ENCODE measurements at places on chromosomes 5 and 9.
A peak's percentile ranks its signal among the peaks of the same experiment; 100 is the strongest.

- no peak for DNase-seq
Observed at GRCh38 chr5:180820788-180821321, 18.2 kb upstream of the MGAT1 start.

DNA sequence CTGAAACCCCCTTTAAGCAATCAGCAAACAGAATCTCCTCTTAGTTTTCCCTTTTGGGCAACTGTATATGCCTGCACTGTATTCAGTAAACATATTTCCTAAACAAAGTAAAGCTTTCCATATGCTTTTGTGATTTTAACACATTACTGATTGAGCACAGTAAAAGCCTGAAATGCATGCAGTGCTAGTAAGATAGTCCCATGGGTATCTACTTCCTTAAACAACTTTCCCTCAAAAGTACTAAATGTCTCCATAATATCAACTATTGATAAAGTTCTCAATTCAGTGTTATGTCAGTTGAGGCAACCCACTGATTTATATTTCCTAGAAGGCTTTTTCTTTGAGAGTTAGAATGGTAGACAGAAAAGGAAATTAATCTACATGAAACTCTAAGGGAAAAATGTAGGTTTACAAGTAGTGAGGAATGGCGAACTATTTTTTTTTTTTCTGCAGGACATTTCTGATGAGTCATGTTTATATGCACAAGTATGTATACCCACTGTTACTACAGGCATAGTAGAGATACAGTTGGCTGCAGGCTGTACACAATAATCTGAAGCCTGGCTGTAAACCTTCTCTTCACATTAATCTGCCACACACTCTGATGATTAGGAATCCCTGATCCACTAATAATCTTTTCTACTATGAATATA lies 31.2 kb upstream of the CEP120 start:
- peak; percentile 50 for DNase-seq

DNA sequence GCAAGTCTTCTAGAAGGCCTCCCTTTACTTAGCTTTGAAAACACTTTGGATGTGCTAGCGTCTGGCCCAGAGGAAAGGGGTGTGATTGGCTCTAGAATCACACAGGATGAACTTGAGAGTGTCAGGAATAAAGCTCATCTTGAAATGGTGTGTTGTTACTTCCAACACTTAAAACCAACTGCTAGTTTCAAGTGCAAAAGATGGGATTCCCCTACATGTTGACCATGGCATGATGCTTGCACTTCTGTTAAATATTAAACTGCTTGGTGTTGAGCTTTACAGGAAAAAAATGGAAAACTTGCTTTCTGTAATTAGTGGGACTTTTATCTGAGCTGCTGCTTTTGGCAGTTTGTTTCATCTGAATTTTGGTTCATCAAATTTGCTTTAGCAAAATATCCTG lies 261.1 kb downstream of the MED10 start:
- DNase-seq, result no peak

GRCh38 chr5:115470921-115471320 lies 73.7 kb downstream of the FEM1C start:
- no peak for DNase-seq

DNA sequence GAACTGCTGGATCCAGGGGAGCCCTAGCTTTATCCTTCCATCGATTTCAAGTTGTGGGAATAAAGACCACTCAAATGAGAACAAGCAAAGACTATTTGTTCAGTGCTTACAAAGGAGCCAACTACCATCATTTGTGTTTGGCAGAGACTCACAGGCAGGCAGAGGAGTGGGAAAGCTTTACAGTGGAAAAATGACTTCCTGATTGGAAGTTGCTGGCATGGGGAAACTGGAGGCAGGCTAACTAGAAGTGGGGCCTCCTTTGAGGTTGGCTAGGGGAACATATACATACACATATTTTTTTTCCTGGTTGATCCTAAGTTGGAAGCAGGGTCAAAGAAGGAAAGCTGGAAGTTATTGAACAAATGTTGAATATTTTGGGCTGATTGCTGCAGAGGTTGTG lies 121.7 kb downstream of the ACTBL2 start:
- no peak for DNase-seq

DNA sequence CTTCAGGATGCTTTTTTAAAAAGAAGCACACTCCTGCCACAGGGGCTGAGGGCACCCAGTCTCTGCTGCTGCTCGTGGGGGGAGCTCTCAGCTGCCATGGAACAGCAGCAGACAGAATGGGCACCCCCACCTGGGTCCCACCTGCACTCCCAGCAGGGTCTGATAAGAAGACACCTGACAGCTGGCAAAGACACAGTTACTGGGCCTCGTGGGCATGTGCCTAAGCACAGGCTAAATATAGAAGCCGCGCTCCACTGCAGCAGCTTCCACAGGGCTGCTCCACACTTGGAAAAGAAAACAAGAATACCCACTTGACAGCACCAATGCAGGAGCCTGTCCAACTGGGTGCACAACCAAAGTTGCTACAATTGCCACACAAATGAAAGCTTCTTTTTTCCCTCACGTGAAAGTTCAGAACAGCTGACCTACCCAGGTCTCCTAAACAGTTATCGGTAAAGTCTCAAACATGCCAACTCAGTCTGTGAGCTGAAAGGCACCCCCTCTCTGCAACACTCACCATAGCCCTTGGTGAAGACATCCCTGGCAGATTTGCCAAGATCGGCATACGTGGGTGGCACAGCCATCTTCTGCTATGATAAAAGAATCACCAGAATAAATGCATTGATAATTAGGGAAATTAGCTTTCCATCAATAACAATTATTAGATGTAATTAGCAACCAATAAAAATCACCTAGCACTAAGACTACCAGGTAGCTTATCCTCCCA lies 12.2 kb downstream of the VDAC1 start:
- DNase-seq, result peak; percentile 26

DNA sequence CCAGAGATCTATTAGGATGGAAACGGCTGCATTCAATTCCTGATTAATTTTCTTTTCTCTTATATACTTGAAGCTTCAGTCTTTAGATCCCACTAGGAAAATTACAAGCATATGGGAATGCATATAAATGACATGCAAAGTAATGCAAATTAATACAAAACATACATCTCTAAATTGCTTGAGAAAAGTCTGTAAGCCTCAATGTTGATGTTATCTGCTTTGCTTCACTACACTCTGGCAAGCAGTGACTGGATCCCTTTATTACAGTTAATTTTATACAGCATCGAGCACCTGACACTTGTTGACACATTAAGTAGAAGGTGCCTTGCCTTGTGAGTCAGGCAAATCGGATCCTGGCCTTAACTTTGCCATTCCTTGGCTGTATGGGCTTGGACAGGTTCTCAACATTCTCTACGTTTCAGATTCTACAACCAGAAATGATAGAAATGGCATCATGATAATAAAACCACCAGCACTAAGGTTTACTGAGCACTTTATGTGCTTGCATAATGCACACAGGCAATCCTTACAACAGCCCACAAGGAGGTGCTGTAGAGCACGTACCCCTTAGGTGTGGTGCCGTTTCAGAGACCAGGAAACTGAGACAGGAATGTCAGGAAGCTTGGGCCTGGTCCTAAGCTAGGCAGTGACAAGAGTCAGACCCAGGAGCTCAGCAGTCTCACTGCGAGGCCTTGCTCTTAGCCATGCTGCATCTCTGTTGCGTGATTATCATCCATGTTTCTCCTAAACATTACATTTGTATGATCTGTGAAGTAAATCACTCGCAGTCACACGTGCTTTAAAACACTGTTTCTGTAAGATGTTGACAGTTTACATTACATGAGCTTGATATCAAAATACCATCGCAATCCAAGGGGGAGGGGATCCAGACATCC lies 2.7 kb downstream of the GCNT4 start:
- peak; percentile 46 for DNase-seq

- DNase-seq, result no peak
Observed at GRCh38 chr9:27183701-27184100, 74.7 kb downstream of the TEK start.

GRCh38 chr5:111472096-111472495 lies 40.2 kb downstream of the STARD4 start:
- DNase-seq, result no peak

- no peak for DNase-seq
Observed at GRCh38 chr5:11560915-11561697, 343.1 kb downstream of the CTNND2 start.

GRCh38 chr5:123787635-123788034 lies 275.7 kb downstream of the CSNK1G3 start:
- DNase-seq, result no peak

GRCh38 chr5:67857502-67857901 lies 358.1 kb upstream of the PIK3R1 start:
- DNase-seq, result no peak

GRCh38 chr5:65037831-65038815 lies 269.4 kb downstream of the CWC27 start:
- DNase-seq, result no peak

DNA sequence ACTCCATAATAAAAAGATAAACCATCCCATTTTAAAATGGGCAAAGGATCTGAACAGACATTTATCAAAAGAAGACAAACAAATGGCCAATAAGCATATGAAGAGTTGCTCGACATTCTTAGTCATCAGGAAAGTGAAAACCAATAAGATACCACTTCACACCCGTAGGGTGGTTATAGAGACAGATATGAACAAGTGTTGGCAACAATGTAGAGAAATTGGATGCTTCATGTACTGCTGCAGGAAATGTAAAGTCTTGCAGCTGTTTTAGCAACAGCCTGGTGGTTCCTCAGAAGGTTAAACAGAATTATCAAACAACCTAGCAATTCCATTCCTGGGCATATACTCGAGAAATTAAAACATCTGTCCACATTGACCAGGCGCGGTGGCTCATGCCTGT lies 42.5 kb downstream of the GTF3C4 start:
- DNase-seq, result no peak

- DNase-seq, result no peak
Observed at GRCh38 chr5:126508251-126508961, 85.2 kb downstream of the GRAMD2B start.

DNA sequence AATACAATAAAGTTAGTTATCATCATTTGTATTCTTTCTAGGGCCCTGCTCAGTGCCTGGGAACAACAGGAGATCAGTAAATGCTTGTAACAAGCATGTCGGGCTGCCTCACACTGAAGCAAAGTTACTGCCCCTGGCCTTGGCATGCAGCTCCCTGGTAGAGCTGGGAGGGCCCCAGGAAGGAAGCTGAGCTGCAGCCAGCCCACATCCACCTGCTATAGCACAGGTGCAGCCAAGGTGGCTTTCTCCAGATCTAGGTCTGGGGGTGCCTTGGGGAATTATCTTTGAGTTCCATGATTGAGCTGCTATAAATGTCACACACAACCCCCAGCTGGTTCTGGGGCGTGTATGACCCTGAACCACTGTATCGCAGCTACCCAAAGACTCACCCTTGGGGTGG lies 293.4 kb upstream of the MSX2 start:
- no peak for DNase-seq

GRCh38 chr5:139660923-139661814 lies 13.0 kb downstream of the CXXC5 start:
- no peak for DNase-seq

- DNase-seq, result no peak
Observed at GRCh38 chr5:91018200-91018599, 364.9 kb downstream of the ARRDC3 start.

All from NCI-H524 (cell line).